Dermis microvascular lymphatic vessel endothelial cell (primary cell): ENCODE measurements at places on chromosomes 2 and 18.

DNA sequence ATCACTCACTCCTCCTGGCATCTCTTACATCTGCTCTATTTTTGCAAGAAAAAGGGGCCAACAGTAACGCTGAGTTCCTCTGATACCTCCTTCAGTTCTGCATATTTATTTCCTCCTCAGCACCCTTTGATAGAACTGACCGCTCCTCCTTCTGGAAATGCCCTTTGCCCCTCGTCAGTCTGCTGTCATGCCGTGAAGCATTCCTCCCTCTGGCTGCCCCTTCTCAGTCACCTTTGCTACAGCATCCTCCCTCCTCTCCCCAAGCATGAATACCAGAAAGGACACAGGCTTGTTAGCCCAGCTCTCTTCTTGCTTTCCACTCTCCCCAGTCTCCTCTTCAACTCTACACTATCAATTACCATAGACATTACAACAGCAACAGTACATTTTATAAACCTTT lies 135.4 kb downstream of the NBAS start:
- no peak for DNase-seq

GRCh38 chr18:47373465-47373864 lies 122.0 kb upstream of the SKOR2 start:
- DNase-seq, result no peak

DNA sequence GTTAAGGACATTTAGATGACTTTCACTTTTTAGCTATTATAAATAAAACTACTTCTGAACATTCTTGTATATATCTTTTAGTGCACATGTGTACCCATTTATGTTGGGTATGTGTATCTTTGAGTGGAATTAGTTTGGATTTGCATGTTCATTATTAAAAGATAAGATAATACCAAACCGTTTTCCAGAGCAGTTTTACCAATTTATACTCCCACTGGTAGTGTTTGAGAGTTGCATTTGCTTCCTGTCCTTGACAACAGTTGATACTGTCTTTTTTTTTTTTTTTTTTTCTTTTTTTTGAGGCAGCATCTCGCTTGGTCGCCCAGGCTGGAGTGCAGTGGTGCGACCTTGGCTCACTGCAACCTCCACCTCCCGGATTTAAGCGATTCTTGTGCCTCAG lies 23.3 kb downstream of the SLC30A6 start:
- DNase-seq, result no peak

GRCh38 chr18:56516789-56517188 lies 121.6 kb downstream of the TXNL1 start:
- no peak for DNase-seq

- peak; percentile 74 for DNase-seq
These were observed 91.0 kb downstream of the MAPRE2 start for GRCh38 chr18:35132021-35132902.

- no peak for DNase-seq
These were observed 50.4 kb downstream of the CLIP4 start for GRCh38 chr2:29165362-29166241.

- no peak for DNase-seq
These were observed 12.6 kb upstream of the ICA1L start for GRCh38 chr2:202883987-202884675.

GRCh38 chr2:70420143-70420542 lies 118.3 kb upstream of the FAM136A start:
- DNase-seq, result no peak

GRCh38 chr2:161571051-161571429 lies 53.2 kb upstream of the SLC4A10 start:
- DNase-seq, result no peak

- DNase-seq, result no peak
These were observed 1.3 kb downstream of the FMNL2 start for GRCh38 chr2:152336119-152336853.

DNA sequence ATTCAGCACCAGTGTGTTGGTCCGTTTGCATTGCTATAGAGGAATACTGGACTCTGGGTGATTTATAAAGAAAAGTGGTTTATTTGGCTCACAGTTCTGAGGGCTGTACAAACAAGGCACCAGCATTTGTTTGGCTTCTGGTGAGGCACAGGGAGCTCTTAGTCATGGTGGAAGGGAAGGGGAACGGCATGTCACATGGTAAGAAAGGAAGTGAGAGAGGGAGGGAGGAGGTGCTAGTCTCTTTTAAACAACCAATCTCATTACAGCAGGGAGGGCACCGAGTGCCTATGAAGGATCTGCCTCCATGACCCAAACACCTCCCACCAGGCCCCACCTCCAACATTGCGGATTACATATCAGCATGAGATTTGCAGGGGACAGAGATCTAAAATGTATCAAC lies 143.9 kb upstream of the DLX2 start:
- no peak for DNase-seq

DNA sequence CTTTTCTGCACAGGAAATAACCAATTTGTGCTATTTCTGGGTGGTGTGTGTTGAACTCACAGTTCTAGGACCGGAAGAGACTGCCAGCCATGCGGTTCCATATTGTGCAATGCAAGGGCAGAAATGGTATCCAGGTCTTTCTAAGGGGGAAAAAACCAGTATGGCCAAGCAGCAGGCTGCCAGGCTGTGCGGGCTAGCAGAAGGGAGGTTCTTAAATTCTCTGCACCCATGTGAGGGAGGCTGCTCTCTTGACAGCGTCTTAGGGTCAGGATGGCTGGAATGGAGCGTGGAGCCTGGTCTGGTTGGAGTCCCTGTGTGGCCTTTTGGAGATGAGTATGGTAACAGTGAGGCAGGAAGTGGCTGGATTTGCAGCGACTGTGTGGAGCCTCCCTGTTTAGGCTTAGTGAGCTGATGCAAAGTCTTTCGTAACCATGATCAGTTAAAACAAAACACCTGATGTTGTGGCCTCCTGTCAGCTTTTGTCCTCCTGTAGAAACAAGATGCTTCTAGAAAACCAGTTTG lies 52.6 kb downstream of the NCK2 start:
- no peak for DNase-seq

DNA sequence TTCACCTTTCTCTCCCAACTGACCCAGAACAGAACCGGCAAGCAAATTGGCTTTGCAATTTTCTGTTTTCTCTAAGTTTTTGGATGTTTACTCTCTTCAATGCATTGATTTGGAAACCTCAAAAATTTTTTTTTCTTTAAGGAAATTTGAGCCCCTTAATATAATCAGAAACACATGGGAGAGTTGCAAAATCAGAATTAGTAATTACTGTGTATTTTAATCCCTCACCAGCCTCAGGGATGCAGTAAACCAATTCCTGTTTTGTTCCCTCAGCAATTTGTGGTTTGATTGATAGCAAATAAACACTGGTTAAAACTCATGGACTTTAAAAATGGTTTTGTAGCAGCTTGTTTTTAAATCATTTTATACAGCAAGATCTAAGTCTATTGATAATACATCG lies 281.5 kb downstream of the NEDD4L start:
- DNase-seq, result no peak

DNA sequence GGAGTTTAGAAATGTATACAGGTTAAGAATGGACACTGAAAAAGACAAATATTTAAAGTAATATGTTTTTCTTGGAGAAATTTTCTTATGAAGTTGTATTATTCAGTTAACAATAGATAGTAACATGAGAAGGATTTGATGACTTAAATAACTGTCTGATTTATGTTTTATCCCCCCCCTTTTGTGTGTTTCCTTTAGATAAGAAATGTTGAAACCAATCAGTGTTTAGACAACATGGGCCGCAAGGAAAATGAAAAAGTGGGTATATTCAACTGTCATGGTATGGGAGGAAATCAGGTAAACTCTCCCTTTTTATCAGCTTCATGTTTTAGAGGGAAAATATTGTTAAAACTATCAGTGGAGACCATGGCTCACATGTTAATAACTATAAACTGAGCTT lies 289.7 kb upstream of the KCNJ3 start:
- DNase-seq, result no peak

DNA sequence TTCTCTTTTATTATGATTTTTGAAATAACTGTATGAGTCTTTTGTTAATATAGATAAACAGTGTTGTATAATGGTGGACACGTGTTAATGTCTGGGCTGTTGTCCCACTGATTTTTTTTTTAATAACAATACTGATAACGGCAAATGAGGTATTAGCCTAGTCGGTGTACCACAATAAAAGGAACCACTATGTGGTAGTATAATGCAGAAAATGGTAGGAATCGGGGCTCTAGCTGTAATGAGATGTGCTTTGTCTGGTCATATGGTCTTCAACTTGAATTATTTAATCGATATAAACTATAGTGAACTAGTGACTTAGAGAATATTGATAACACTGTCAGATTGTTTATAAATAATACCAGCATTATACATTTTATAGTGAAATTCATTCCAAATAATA lies 517.9 kb upstream of the SPHKAP start:
- no peak for DNase-seq

GRCh38 chr2:16974688-16975087 lies 309.1 kb upstream of the CYRIA start:
- no peak for DNase-seq

DNA sequence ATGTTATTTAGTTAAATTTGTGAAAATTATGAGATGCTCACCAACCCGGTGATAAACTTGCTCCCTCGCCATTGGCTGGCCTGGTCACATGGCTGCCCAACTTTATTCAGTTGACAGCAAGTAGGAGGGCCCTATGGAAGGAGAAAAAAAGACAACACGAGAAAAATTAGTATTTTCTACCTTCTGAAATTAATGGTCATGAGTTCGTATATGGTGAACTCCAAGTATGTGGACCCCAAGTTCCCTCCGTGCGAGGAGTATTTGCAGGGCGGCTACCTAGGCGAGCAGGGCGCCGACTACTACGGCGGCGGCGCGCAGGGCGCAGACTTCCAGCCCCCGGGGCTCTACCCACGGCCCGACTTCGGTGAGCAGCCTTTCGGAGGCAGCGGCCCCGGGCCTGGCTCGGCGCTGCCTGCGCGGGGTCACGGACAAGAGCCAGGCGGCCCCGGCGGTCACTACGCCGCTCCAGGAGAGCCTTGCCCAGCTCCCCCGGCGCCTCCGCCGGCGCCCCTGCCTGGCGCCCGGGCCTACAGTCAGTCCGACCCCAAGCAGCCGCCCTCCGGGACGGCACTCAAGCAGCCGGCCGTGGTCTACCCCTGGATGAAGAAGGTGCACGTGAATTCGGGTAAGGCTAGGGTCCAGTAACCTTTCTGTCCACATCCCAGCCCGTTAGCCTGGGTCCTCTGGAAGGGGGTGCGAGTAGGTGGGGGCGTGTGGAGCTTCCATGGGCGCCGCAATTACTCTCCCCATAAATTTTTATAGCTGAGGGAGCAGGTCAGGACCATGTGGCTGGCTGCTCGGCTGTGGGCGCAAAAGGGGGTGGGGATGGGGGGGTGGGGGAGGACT lies at the start of gene HOXD4:
TSS of gene HOXD4 (plus strand) at position 109 of the 846 bp plus-strand sequence. CDS start at position 193, 84 bp downstream.
- DNase-seq, result no peak

GRCh38 chr2:174247474-174248186 lies 702 bp downstream of the OLA1 start:
- no peak for DNase-seq

DNA sequence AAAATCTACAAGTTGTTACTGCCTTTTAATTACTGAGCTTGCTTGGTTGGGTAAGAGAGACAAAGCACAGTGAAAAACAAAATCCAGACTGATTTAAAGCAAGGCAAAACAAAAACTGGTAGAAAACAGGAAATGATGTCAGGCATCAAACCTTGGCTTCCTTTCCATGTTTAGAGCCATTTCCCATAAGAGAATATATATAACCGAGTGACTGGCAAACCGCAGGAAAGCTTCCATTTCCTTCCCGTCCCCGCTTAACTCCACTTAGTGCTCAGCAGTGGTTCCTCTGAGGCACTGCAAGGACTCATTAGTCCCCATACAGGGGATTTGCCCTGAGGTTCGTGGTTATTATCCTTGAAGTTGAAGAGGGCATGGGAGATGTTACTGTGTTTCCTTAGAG lies 446.3 kb downstream of the LPIN1 start:
- DNase-seq, result peak; percentile 55

GRCh38 chr18:56756966-56757365 lies 105.8 kb downstream of the WDR7 start:
- DNase-seq, result no peak

DNA sequence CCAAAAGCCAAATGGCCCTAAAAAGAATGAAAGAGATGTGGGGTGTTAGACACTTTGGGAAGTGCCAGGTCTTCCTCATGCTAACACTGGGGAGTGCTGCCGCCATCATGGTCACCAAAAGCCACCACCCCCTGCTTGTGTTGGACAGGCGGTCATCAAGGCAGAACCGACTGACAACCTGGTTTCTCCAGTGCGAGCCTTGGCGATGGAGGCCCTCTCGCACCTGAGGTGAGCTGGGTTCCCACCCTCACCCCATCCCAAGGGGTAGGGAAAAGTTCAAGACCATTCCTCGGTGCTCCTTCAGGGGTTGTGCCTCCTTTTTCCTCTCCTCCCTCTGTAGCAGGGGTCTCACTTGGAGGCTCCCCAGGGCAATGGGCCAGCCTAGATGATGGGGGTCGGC lies 33.6 kb downstream of the MROH2A start:
- DNase-seq, result no peak

GRCh38 chr2:109209412-109209811 lies 80.4 kb downstream of the SH3RF3 start:
- peak; percentile 81 for DNase-seq

GRCh38 chr2:216664593-216665034 lies 30.7 kb downstream of the IGFBP5 start:
- DNase-seq, result no peak

GRCh38 chr18:3857544-3857943 lies 407.6 kb downstream of the TGIF1 start:
- no peak for DNase-seq

DNA sequence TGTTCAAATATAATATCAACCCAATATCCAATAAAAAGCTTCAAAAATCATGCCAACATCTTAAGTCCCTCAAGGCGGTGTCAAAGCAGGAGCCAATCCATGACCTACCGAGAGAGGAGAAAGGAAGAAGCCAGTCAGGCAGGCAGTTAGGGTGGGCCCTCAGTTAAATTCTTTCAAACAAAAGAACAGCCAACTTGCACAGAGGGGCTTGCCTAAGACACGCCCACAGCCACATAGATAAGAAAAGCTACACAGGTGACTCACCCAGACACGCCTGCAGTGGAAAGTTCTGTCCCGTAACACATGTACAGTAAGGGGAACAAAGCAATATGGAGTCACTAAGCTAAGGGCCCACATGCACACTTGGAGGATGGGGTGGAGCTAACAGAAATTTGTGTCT lies 61.3 kb downstream of the SP110 start:
- no peak for DNase-seq

DNA sequence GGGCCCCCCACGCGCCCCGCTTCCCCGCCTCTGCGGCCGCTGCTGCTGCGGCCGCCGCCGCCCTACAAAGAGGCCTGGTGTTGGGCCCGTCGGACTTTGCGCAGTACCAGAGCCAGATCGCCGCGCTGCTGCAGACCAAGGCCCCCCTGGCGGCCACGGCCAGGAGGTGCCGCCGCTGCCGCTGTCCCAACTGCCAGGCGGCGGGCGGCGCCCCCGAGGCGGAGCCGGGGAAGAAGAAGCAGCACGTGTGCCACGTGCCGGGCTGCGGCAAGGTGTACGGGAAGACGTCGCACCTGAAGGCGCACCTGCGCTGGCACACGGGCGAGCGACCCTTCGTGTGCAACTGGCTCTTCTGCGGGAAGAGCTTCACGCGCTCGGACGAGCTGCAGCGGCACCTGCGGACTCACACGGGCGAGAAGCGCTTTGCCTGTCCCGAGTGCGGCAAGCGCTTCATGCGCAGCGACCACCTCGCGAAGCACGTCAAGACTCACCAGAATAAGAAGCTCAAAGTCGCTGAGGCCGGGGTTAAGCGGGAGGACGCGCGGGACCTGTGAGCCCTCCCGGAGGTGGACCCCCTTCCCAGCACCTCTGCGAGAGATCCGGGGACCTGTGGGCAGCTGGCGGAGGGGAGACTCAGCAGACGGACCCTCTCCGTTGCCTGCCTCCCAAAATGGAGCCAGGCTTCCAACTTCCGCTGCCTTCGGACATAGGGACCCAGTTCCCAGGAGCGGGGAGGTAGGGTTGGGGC lies 1.9 kb downstream of the SP5 start:
- peak; percentile 56 for DNase-seq

- no peak for DNase-seq
These were observed 1.3 kb upstream of the ZNF516 start for GRCh38 chr18:76496194-76496890.
